NCI-H2081 treated with DMSO at 0.1 percent for 48 hours (cell line): ENCODE measurements at places on chromosomes 7 and 10.

DNA sequence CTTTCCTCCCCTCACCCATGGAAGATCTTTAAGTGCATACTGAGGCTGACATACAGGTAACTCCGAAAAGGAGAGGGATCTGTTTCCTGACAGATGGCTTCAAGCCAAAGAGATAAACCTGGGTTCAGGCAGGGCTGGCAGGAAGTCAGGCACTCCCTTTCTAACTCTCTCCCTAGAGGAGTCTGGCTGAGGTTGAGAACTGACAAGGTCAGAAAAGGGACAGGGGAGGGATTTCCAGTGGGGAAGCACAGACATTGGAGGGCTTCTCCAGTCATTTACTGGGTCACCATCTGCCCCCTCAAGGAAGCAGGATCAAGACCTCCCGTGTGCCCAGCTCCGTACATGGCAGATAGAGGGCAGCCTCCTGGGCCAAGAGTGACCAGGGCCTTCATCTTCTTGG, 31.6 kb downstream of the TLX1 start:
- no peak for DNase-seq

DNA sequence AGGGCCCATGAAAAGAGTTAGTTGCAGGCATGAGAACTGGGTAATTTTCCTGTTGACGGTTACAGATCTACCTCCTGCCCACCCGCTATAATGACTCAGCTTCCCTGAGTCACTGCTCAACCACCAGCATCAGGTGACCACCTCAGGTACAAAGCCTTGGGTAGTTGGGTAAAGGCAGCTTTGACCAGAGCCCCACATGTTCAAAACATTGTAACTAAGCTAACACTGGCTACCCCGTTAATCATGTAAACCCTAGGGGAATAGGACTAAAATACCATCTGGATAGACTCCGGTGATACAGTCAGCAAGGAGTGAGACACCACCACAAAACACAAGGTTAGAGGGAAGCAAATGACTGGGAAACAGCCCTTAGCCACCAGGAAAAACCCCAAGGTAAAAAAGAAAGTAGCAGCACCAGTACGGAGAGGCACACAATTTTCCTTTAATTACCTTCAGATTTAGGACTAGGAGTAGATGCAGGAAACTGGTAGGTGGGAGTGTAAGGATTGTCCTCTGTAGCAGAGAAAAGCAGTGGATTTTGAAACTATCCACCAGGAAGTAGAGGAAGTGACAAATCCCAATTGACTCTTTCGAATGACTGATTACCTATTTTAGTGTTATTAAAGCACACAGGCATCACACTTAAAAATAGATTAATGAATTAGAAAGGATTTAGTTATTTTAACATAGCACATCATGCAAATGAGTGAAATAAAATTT, 103.5 kb upstream of the PDLIM1 start:
- no peak for DNase-seq

GRCh38 chr7:154789404-154789803, 213.5 kb downstream of the PAXIP1 start:
- DNase-seq, result no peak

DNA sequence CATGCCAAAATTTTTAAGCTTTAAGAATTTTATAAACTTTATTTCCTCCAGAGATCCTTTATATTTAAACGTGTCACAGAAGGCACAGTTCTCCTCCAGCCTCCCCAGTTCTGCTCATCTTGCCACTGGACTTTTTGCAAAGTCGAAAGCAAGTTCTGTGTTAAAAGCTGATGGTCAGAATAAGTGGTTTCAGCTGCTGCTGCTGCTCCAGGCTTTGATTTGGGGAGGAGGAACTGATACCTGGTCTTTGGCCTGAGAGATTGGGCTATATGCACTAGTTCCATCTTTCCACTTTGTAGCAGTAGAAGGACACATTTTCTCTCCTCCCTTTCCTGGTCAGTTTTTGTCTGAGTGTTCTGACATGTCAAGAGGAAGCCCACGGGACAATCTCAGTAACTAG, 435.9 kb upstream of the PHF14 start:
- DNase-seq, result no peak

- no peak for DNase-seq
These were observed 145.1 kb downstream of the TMEM178B start for GRCh38 chr7:141218941-141219340.

- DNase-seq, result no peak
These were observed 116.1 kb downstream of the PARD3 start for GRCh38 chr10:34698979-34699378.

- no peak for DNase-seq
These were observed 2.5 kb downstream of the TES start for GRCh38 chr7:116212869-116213268.

DNA sequence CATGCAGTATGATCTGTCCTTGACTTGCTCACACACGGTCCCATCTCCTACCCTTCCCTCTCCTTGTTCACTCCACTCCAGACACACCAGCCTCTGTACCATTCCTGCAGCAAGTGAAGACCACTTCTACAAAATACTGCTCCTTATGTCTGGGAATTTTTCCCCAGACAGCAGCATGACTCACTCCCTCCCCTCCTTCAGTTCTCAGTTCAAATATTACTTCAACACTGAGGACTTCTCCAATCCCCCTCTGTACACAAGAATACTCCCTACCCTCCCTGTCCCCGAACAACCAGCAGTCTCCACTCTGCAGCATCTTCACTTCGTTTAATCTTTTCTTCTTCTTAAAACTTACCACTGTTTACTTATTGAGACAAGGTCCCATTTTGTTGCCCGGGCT, 474.0 kb downstream of the GPAM start:
- no peak for DNase-seq

GRCh38 chr7:113013761-113014449, 72.7 kb downstream of the GPR85 start:
- DNase-seq, result no peak
